ENCODE measurements at places on chromosomes 1 and 21.

DNA sequence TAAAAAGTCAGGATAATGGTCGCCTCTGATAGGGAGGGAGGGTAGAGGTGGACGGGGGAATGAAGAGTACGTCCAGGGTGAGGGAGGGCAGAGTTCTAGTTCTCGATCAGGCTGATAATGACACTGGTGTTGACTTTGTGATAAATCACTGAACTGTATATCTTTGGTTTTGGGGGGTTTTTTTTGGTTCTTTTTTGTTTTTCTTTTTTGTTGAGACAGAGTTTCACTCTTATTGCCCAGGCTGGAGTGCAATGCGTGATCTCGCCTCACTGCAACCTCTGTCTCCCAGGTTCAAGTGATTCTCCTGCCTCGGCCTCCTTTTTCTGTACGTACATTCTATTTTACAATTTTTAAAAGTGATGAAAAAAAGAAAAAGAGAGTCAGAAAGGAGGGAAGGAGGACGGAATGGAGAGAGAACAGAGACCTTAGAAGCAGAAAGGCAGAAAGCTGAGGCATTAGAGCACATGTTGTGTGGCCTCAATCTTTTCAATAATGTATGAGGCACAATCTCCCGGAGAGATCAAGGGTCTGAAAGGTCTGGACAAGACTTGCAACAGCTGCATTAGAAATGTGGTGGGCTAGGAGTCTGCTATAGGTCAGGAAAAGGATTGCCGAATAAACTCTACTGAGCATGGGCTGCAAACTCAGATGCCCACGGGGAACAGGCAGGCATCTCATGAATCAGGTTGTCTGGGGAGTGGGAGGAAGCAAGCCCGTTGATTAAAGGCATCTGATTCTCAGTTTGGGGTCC is 174.8 kb downstream of the TOMM20 start:
- no peak for DNase-seq

DNA sequence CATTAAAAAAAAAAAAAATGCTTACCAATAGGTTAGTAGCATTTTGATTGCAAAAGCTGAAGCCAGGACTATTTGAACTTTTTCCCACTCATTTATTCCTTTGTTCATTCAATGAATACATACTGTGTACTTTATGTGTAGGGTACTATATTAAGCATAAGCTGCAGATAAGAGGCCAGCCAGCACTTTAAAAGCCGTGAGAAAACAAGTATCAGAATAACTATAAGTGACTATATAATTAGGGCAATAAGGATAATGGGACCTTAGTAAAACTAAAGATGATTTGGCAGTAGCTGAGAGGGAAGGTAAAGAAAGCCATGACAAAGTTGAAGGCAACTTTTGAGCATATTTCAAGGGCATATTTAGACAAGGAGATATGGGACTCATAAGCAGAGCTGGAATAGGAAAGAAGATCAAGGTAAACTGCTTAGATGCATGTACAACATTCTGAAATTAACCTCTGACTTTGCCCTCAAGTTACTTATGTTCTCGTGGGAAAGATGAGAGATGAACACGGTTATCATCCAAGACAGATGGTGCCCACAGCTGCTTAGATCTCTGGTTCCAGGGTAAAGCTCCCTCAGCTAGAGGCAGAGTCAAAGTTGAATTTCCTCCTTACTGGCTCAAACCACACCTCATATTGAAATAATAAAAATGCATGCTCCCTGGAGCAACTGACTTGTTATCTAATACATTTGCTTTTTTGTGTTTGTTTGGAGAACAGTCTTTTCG is 44.0 kb upstream of the FMO2 start:
- DNase-seq, result no peak

GRCh38 chr1:212862111-212862690 is 4.1 kb downstream of the FLVCR1 start:
- no peak for DNase-seq

- no peak for DNase-seq
These were observed 72.6 kb upstream of the PGBD5 start for GRCh38 chr1:230498704-230499103.

- no peak for DNase-seq
These were observed 2.6 kb upstream of the TTC34 start for GRCh38 chr1:2803931-2804627.

DNA sequence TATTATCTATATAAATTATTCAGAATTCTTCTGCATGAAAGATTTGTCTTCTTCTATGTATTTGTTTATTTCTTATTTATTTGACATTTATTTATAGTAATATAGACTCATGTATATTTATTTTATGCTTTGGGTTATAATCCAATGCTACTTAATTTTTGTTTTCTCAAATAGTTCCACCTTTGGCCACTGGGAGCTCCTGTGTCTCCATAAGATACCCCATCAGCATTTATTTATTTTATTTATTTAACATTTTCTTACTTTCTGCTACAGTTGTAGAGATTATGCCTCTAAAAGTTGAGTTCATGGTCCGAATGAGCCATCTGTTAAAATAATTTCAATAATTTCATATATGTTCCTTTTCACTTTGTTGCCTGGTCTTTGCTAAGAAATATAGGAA is 289.4 kb downstream of the ADGRL2 start:
- DNase-seq, result no peak

- DNase-seq, result no peak
These were observed 11.4 kb downstream of the TMEM81 start for GRCh38 chr1:205072881-205073280.

DNA sequence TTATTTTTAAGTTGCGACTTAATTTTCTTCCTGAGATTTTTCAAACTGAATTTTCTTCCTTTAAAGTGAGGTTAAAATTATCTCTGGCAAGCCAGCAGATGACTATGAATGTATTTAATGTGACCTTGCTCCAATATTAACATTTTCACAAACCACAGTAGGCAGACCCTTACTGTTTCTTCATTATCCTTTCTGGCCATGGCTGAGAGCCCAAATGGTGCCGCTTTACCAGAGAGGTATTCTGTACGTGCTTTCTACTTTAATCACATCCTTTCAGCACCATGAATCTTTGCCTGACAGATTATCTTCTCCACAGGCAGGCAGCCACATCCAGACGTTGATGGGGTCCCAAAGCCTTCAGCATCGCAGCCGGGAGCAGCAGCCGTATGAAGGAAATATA is 129.6 kb downstream of the LRRC40 start:
- no peak for DNase-seq

- DNase-seq, result no peak
These were observed 15.0 kb upstream of the ID3 start for GRCh38 chr1:23574265-23574754.

DNA sequence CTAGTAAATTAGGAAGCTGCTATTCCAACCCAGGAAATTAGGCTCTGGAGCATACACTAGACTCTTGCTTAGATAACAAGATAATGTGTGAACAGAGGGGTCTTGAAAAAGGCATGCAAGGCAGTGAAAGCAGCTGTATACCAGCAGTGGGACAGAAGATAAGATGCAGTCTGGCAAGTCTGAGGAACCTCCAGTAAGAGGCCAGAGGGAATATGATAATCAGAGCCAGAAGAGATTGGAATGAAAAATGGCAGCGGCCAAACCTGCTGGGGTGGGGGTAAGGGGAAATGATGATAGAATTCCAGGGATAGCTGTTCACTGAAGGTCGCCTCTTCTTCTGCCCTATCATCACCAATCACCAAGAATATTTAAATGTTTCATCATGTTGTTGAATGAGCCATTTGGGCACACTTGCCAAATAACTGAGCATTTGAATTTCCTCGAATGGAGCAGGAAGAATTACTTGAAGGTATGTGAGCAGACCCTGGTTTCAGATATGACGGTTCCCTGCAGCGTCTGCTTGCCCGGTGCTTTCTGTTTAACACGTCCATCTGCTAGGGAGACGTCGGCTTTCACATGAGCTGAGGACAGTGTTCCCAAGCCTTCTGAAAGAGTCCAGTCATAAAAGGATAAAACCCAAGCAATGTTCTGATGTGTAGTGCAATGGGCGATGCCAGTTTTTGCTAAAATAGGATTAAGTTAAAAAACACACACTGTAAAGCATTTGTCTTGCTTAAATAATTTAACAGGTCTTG is 173.3 kb downstream of the RWDD3 start:
- no peak for DNase-seq
